ENCODE measurements at places on chromosomes 11 and 22.
A peak's percentile ranks its signal among the peaks of the same experiment; 100 is the strongest.

DNA sequence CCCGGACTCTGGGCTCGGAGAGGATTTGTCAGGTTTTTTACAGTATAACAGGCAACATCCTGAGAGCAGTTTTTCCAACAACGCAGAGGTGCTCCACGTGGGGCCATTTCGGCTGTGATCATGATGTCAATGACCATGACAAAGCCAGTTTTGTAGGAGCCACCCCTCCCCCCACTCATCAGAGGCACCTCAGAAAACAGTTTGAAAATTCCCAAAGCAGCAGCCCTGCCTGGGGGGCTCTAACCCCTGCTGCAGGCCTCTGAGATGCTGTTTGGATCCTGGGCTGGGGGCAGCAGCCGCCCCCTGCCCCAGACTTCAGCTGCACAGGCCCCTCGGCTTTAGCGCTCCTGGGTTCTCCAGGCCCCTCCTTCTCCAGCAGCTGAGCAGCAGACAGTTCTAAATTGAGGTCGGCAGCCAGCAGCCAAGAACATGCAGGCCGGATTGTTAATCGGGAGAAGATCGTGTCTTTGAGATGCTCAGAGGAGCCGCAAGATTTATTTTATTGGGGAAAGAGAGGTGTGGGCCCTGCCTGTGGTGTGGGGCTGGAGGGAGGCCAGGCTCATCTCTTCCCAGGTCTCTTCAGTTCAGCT lies 19.4 kb downstream of the NFAM1 start:
- DNase-seq: no peak

GRCh38 chr22:46937185-46937584 lies 174.7 kb downstream of the TBC1D22A start:
- no peak for DNase-seq

- peak; percentile 42 for DNase-seq
Measured at GRCh38 chr22:45284705-45285262, at the start of gene UPK3A. TSS of gene UPK3A (plus strand) at chr22:45284949. CDS start at chr22:45285014, 65 bp downstream.

- DNase-seq: no peak
Measured at GRCh38 chr11:111260811-111261210, 15.3 kb downstream of the POU2AF2 start.

DNA sequence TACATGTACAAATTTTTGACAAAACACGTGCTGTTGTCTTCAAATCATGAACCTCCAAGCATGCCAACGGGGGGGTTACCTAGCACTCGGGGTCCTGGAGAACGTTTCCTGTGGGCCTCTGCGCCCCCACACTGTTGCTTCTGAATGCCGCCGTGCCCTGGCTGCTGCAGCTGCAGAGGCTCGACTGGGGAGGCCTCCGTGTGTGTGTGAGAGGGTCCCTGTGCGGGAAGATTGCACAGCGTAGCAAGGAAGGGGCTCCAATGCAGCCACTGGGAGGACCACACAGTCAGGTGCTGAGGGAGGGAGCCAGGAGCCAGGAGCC lies 1322.2 kb downstream of the TBC1D22A start:
- DNase-seq: no peak

DNA sequence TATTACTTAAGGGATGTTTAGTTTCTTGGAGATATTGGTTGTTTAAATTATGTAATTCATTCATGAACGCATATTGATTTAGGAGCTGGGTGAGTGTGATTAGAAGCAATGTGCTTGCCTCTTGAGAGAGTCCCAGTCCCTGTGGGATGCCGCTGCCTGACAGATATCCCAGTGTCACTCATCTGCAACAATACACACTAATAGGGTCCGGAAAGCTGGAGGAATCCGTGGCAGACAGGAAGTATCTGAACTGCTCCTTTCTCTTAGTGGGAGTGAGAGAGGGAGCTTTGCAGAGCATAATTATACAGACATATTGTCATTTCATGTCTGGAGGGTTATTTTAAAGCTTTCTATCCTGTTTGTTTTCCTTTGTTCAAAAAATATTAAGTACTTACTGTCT lies 17.4 kb downstream of the AMOTL1 start:
- no peak for DNase-seq

DNA sequence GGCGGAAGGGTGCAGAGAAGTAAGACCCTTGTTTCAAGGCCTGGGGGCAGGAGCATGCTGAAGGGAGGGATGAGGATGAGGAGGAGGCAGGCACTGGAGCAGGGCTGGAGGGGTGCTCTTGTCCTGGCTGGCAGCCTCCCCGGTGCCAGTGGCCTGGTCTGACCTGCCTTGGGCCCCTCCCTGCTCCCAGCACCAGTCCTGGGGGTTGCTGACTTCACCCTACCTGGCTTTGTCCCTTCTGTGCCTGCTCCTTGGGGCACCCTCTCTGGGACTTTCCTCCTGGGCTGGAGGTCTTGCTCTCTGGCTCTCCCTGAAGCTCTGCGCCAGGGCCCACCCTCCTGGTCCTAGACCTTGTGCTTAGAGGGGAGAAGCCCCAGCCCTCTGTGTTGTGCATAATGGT lies 4.7 kb upstream of the FLRT1 start:
- DNase-seq: no peak

DNA sequence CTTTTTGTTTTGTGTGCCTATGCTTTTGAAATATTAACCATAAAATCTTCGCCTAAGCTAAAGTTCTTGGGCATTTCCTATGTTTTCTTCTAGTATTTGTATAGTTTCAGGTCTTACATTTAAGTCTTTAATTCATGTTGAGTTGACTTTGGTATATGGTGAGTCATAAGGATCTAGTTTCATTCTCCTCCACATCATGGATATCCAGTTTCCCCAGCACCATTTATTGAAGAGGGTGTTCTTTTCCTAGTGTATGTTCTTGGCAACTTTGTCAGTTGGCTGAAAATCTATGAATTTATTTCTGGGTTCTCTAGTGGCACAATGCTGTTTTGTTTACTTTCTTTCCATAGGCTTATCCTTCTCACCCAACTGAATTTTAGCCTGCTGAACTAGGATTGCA lies 49.0 kb downstream of the CTSC start:
- DNase-seq: no peak

DNA sequence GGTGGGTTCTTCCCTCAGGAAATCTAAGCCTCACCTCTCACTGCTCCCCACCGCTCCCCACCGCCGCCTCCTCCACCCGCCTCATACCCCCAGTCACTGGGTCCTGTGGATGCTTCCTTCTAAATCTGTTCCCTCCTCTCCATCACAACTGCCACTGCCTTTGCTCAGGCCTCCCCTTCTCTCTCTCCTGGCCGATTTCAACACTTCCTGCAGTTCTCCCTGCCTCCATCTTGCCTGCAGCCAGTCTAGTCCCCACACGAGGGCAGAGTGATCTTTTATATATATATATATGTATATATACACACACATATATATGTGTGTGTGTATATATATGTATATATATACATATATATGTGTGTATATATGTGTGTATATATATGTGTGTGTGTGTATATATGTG lies 27.8 kb downstream of the CREB3L1 start:
- DNase-seq: no peak

GRCh38 chr22:17108256-17109112 lies 12.7 kb downstream of the TMEM121B start:
- DNase-seq: no peak

- no peak for DNase-seq
Measured at GRCh38 chr11:2621894-2622293, 77.9 kb downstream of the KCNQ1OT1 start.

- no peak for DNase-seq
Measured at GRCh38 chr11:71192629-71193028, 59.7 kb downstream of the SHANK2 start.

DNA sequence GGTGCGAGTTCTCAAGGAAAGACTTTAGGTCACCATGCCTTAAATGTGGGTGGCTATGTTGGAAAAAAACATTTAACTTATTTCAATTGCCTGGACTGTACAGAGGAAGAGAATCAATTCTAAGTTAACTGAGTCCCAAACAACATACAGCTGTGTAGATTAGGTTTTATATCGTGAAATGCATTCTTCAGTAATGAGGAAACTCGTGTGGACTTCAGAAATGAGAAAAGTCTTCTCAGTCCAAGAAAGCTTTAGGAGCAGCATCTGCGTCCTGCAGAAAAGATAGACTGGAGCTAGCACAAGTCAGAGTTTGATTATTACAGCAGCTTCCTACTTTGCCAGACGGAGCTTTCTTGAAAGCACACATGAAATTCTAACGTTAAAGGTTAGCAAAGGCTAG lies 673.0 kb downstream of the OPCML start:
- no peak for DNase-seq

- DNase-seq: no peak
Measured at GRCh38 chr11:119087747-119088241, 3.1 kb downstream of the HMBS start.

DNA sequence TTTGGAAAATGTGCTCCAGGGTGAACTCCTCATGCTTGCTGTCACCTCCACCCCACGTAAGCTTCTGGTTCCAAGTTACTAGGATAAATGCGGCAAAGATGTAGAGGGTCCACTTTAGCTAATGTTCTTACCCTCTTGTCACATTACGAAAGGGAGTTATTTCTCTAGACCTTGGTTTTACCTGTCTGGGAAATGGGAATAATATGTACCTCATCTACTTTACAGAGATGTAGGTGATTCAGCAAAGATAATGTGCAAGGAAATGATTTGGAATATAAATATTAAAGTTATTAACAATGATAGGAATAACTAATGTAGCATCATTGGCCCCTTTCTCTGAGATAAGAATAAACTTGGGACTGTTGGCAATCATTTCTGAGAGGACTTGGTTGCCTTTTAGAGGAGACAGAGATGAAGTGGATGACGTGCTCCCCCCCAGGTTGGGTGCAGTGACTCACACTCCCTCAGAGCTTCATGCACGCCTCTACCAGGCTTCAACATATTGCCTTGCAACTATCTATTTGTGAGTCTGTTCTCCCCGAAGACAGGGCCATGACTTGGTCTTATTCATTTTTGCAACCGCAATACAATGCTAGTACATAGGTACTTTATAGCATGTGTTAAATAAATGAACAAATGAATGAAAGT lies 97.1 kb downstream of the ME3 start:
- DNase-seq: no peak

DNA sequence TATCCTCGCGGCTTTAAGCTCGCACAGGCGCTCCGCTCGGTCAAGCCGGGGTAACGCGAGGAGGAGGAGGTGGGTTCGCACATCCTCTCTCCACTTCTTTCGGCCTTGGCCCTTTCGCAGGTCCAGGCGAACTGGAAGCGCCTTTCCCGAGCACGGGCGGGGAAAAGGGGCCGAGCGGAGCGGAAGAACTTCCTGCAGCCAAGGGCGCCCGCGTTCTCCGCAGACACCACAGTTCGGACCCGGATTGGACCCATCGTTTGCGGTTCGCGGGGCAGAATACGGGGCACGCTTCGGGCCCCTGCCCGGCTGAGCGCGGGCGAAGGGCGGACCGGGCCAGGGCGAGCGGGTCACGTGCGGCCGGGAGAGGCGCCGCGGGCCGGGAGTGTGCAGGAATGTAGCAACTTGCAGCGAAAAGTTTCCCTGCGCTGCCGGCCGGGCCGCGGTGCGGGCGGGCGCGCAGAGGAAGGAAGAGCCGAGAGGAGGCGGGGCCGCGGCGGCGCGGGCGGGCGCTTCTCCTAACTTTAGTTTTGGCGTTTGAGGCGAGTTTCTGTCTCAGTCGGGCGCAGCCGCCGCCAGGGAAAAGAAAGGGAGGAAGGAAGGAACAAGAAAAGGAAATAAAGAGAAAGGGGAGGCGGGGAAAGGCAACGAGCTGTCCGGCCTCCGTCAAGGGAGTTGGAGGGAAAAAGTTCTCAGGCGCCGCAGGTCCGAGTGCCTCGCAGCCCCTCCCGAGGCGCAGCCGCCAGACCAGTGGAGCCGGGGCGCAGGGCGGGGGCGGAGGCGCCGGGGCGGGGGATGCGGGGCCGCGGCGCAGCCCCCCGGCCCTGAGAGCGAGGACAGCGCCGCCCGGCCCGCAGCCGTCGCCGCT lies at the start of gene YAP1:
YAP1 (plus strand) TSS at position 552 of the 865 bp plus-strand sequence. CDS start 402 bp downstream, outside the sequence.
- DNase-seq: no peak

GRCh38 chr22:19212302-19212870 lies 33.9 kb upstream of the SLC25A1 start:
- no peak for DNase-seq

DNA sequence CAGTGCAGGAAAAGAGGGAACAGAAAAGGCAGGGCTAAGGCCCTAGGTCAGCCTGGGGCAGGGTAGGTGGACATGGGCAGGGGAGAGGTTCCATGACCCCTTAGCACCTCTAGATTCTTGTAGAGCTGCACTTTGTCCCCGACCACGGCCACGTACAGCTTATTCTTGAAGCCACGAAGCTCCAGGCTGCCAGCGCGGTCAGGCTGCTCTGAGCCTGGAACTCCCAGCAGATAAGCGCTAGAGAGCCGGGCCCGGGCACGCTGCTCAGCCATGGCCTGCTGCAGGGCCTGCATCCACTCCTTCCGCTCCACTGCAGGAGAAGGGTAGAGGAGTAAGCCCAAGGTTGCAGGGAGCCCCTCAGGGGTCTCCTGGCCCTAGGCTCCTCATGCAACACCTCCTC lies 36.1 kb upstream of the PDE2A start:
- no peak for DNase-seq

GRCh38 chr22:32805361-32805881 lies 3.9 kb downstream of the TIMP3 start:
- no peak for DNase-seq

DNA sequence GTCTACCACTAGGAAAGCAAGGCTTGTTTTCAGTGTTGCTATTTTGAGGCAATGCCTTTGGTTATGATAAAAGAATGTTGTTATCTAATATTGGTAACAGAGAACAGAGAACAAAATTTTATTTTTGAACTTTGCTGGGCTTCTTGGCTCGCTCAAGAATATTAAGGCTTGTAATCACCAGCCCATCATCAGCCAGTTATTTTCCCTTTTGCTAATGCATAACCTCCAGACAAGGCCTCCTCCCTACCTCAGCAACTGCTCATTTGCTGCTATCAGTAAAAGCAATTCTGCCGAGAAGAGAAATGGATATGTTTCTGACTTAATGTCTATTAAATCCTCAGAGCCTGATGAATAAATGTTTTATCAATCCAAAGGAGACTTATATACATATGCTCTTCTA lies 8.9 kb downstream of the MTMR2 start:
- no peak for DNase-seq

DNA sequence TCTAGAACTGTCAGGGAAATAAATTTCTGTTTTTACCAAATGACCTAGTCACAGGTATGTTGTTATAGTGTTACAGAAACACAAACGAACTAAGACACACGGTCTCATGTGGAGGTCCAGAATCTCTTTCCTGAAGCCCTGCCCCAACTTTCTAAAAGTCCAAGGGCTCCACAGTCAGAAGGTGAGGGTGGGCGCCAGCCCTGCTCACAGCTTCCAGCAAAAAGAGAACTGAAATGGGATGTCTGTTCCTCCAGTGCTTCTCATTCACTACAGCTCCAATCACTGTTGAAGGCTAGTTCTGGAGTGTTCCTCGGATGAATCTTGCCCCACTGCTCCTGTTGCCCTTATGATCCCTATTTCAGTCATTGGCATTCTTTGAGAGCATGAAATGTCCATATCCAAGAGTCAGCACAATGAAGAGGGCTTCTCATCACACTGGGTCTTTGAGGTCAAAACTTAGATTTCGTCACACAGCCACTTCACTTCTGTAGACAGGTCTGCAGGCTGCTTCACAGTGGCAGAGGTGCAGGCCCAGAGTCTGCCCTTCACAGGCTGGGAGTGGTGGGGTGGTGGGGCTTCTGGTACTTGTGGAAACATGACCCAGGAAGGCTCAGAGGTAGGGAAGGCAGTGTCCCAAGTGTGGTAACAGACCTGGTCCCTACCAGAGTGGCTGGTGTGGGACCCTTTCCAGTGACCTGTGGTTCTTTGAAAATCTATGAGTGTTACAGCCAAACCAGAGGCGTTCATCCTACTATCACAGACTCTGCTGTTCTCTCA lies 34.9 kb downstream of the FAM181B start:
- no peak for DNase-seq

- no peak for DNase-seq
Measured at GRCh38 chr22:44458044-44459020, 39.7 kb downstream of the RTL6 start.
